ENCODE measurements at places on chromosomes 3 and 15. TPM values are rescaled to one million over a fixed set of nuclear protein-coding genes. Genes with fewer than 3 reads are reported as not detected.

DNA sequence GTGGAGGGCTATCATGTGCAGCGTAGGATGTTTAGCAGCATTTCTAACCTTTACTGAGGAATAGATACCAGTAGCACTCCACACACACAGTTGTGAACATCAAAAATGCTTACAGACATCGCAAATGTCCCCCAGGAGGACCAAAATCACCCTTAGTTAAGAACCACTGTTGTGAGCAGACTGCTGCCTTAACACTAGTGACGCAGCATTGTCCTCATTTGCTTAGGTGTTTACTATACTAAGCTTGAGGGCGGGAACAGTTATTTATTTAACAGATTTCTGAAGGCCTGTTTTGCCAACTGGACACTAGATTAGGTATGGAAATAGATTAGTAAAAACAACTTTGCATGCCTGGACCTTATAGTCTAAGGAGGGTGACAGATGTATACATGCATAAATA lies 2.3 kb downstream of the PPP2R3A start:
- no peak for DNase-seq

GRCh38 chr15:99416191-99417188 lies 149.3 kb upstream of the MEF2A start:
- no peak for DNase-seq

DNA sequence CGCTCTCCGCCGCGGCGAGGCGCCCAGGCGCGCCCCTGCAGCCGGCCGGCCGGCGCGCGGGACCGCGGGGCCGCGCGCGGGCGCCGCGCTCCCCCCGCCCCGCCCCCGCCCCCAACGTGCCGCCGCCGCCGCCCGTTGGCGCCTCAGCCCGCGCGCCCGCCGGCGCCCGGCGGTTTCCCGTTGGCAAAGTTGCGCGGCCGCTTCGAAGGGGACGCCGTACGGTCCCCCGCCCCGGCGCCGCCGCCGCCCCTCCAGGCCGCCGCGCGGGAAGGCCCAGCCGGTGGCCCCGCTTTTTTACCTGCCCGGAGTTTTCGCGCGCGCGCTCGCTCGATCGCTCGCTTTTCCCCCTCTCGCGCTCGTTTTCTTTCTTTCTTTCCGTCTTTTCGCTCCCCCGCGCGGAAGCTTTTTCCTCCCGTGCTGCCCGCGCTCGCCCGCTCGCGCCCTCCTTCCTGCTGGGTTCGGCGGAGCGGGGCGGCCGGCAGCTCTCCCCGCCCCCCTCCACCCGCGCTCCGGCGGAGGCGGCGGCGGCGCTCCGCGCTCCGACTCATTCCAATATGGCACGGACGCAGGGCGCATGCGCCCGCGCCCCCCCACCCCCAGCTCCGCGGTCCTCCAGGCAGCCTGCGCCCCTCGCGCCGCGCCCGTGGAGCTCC lies at the start of gene SFMBT1:
Gene SFMBT1, minus strand, starts transcription at position 556 of the 653 bp plus-strand sequence. CDS start 76,945 bp downstream, outside the sequence.
- DNase-seq = peak; percentile 62

DNA sequence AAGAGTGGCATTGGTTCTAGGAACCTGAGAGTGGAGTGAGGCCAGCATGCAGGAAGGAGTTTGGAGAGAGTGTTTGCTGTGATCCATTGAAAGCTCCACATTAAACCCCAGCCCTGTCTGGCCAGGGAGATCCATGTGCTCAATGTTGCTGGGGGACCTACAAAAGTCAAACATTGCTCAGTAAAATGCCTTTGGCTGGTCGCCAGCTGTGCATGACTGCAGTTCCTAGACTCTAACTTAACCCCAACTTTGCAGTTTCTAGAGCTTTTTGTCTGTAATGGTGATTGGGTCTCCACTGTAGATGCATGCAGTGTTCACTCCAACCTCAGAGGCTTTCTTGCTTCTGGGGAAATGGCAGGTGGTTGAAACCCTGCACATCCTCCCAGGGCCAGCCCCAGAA lies 99.7 kb upstream of the ABHD17C start:
- DNase-seq = no peak

DNA sequence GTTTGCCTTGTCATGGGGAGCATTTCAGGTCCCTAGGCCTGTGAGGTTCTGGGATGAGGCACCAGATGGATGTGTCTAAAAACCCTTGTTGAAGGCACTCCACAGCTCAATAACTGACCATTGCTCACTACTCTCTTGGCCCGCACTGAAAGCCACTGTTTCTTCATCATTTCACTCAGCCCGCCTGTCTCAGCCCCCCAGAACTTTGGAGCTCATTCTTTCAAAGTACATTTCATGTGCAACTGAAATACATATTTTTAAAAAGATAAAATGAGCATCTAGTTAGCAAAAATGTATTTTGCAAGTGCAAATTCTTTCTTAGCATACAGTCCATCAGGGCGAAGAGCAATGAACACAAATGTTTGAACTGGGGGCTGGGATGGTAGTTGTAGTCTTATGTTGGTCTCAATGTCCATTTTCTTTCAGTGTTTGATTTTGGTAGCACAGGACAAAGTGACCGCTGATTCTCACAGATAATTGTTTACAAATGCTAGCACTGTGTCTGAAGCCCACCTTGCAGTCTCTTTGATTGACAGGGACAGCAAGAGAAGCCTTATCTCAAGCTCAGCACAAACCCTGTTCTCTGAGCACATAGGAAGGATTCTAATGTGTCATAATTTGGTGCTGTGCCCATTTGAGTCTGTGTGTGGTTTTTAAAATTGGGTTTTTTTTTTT lies 19.6 kb downstream of the HEMK1 start:
- peak; percentile 19 for DNase-seq

- DNase-seq = no peak
Observed at GRCh38 chr3:25945366-25945765, 155.5 kb downstream of the OXSM start.

DNA sequence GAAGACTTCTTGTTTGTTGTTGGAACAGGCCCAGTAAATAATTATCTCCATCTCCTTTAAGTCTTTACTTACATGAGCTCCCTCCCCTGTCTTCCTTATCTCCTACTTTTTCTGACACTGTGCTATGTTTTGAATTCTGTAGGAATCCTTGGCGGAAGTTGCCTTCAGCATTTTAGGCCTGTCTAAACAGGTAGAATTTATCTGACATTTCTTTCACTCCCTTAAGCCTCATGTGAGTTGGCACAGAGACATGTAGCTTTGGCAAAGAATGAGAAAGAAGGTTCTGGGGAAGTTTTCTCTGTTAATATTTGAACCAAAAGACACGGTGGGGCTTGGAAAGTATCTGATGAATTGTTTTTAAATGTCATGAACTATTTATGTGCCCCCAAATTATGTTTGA lies 8.1 kb downstream of the MCTP2 start:
- DNase-seq = peak; percentile 73

DNA sequence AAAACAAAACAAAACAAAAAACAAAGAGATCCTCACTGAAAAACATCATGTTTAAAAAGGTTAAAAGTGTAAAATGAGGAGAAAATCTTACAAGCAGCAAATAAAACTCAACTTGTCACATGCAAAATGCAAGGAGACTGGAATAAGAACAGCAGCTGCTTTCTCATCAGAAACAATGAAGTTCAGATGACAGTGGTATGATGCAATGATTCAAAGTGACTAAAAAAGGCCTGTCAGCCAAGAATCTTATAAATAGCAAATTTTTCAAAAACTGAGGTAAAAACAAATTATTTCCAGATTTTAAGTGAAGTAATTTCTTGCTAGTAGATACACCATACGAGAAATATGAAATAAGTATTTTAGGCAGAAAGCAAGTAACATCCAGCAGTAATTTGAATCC lies 68.6 kb upstream of the EPHA3 start:
- DNase-seq = no peak

- DNase-seq = peak; percentile 74
Observed at GRCh38 chr15:39511000-39511915, 69.6 kb upstream of the THBS1 start.

DNA sequence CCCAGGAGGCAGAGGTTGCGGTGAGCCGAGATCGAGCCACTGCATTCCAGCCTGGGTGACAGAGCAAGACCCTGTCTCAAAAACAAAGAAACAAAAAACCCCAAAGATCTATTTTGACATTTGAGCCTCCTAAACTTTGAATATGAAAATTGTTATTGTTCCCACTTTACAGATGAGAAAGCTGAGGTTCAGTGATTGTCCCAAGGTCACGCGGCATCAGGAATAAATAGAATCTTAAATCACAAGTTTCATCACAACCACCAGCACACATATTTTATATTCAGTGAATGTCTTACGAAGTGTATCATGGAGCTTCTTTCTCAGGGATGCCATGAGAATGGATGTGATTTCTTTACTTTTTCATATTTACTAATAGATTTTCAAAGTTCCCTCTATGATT lies 5.3 kb upstream of the LRIG1 start:
- no peak for DNase-seq

- DNase-seq = no peak
Observed at GRCh38 chr15:100926971-100927756, 8.0 kb downstream of the LRRK1 start.

DNA sequence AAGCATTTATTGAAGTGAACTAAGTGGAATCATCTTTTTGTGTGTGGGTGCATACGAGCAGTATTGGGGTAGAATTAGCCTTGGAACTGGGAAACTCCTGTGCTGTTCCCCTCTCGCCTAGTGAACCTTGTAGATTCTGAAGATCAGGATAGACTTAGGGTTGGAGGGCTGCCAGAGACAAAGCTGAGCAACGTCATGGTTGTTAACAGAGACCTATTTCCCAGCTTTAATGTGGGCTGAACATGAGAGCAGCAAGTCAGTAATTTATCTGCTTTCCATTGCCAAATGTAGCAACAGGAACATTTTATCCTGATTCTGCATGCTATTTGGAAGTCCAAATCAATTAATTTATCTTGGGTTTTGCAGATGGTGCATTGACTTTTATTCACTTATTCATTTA lies 246.6 kb downstream of the IL20RB start:
- no peak for DNase-seq

DNA sequence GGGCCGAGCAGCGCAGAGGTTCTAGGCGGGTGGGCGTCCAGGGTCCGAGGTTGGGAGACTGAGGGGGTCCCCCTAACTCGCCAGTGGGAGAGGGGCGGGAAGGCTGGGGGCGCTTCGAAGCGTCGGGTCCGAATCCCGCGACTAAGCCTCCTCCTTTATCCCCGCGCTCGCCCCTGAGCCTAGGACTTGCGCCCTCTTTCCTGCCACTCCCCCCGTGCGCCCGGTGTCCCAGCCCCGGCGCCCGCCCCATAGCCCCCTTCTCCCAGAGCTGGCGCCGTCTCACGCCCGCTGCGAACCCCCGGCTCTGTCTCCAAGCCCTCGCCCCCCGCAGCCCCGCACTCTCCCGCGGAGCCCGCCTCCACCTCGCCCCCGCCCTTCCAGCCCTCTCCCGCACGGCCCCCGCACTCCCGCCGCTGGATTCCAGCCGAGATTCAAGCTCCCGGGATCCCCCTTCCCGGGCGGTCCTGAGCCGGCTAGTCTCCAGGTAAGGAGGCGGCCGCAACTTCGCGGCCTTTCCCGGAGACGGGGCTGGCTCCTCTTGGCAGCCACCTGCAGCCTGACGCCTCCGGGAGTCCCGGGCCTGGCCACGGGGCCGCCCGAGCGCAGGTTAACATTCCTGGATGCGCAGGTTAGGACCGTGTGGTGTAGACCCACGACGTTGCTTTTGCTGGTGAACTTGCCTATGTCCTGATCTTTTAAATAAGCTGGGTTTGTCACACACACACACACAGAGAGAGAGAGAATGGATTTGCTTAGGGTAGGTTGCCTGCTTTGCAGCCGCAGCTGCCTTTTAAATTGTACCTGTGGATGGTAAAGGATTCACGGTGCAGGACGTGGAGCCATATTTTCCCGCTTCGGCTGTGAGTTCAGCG lies 563 bp downstream of the PXYLP1 start:
- DNase-seq = peak; percentile 45

DNA sequence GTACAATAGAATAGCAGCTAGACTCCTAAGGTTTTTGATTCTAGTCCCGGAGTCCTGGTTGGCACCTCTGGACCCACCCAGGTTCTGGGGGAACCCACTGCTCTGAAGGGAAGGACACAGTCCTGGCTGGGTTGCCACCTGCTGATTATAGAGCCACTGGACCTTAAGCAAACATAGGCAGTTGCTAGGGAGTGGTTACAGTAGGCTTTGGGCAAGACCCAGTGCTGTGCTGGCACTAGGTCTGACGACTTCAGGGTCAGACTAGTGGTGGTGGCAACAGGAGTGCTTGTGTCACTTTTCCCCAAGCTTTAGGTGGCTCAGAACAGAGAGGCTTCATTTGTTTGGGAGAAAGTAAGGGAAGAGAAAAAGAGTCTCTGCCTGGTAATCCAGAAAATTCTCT lies 109.8 kb upstream of the C3orf80 start:
- no peak for DNase-seq

DNA sequence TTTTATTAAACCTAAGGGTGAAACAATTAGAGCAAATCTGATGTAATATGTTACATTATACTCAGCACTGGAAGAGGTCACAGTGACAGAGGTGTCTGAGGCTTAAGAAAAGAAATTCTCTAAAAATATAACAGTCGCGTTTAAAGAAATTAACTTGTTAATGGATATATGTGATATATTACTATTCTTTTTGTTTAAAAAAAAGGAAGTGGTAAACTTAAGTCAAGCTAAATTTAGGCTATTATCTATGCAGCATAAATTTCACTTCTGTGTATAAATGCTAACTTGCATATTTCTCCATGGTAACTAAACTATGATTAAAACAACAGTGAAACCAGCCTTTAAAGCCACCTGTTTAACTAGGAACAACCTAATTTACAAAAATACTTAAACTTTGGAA lies 191.3 kb downstream of the FOXP1 start:
- no peak for DNase-seq

- DNase-seq = no peak
Observed at GRCh38 chr15:31266712-31267111, 59.9 kb upstream of the KLF13 start.

DNA sequence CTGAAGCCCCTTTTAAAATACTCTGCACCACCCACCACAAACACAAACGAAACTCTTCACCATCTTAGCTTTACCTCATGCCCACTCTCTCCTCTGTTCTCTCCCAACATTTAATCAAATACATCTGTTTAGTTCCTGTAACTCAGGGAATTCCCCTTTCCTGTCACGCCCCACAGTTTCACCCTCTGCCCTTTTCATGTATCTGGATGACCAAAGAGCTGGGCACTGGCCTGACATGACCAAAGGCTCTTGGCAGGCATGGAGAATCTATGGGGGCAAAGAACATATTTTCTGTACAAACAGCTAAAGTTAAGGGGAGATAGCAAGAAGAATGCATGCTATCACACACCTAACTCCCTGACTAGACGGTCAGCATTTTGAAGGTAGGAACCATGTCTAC lies 270.0 kb downstream of the TBL1XR1 start:
- no peak for DNase-seq

DNA sequence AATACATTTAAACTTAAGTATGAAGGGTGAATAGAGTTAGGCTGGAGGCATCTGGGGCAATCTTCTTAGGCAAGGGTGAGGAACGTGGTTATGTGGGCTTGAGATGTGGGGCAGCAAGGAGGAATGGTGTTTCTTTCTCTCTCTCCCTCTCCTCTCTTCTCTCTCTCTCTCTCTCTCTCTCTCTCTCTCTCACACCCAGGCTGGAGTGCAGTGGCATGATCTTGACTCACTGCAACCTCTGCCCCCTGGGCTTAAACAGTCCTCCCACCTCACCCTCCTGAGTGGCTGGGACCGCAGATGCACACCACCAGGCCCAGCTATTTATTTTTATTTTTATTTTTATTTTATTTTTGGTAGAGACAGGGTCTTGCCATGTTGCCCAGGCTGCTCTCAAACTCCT lies 4.0 kb upstream of the MGA start:
- DNase-seq = no peak

The STAC gene
- 17.6 TPM for polyA plus RNA-seq

The SLC2A2 gene
- not detected for polyA plus RNA-seq

The UROC1 gene
- polyA plus RNA-seq = not detected

The CLDN18 gene
- not detected for polyA plus RNA-seq

The USF3 gene
- 9.0 TPM for polyA plus RNA-seq

The GOLGA8J gene
- polyA plus RNA-seq = not detected

The KLHL6 gene
- polyA plus RNA-seq = 0.08 TPM

The GHSR gene
- not detected for polyA plus RNA-seq

The FETUB gene
- 0.17 TPM for polyA plus RNA-seq

The TRPM1 gene
- polyA plus RNA-seq = not detected

The ILDR1 gene
- polyA plus RNA-seq = 0.20 TPM
